IMR-90 (cell line): ENCODE measurements at places on chromosomes 3 and 15. TPM values are rescaled to one million over a fixed set of nuclear protein-coding genes. Genes with fewer than 3 reads are reported as not detected.

Gene MINDY2
- 9.3 and 15.0 TPM in 2 replicates for total RNA-seq

Gene CLDN18
- not detected in 2 replicates for total RNA-seq

Gene ATP13A4
- total RNA-seq: under 0.01 TPM in 1 of 2 replicates, not detected in the other

Gene STRIT1
- not detected in 2 replicates for total RNA-seq

Gene RLBP1
- not detected in 2 replicates for total RNA-seq
